Liver (tissue), 10 donors: ENCODE measurements at places on chromosomes 13 and 19.

- no peak for DNase-seq
These were observed 218.8 kb downstream of the TEX29 start for GRCh38 chr13:111539252-111539651.

DNA sequence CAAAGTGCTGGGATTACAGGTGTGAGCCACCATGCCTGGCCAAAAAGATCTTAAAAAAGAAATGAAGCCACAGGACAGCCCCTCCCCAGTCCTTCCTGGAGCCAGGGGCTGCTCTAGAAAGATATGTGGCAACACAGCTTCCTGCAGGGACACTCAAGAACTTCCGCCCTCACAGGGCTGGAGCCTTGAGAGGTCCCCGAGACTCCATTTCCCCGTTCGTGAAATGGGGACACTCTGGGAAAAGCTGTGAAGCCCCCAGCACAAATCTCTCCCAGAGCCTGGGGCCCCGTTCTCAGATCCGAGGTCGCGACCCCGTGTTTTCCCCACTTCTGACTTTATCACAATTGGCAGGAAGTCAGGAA lies 2.5 kb upstream of the GPX4 start:
- no peak for DNase-seq

- no peak for DNase-seq
These were observed 25.7 kb upstream of the WASF3 start for GRCh38 chr13:26531742-26532141.

GRCh38 chr19:49567861-49568441 lies 12.4 kb downstream of the NOSIP start:
- DNase-seq: no peak
